ENCODE measurements at places on chromosomes 13 and 19.
A peak's percentile ranks its signal among the peaks of the same experiment; 100 is the strongest.

- DNase-seq = no peak
Observed at GRCh38 chr19:15631817-15632216, 8.9 kb upstream of the CYP4F3 start.

DNA sequence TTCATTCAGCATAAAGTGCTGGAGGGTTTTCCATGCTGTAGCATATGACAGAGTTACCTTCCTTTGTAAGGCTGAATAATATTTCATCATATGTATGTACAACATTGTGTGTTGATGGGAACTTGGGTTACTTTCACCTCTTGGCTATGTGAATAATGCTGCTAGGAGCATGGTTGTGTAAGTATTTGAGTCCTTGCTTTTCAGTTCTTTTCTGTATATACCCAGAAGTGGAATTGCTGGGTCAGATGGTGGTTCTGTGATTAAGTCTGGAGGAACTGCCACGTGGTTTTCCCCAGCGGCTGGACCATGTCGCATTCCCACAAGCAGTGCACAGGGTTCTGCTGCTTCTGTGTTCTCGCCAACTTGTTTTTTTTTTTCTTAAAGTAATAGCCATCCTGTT lies 101.2 kb upstream of the TEX29 start:
- peak; percentile 68 for DNase-seq

GRCh38 chr19:11223200-11223599 lies 16.2 kb upstream of the ANGPTL8 start:
- DNase-seq = no peak

DNA sequence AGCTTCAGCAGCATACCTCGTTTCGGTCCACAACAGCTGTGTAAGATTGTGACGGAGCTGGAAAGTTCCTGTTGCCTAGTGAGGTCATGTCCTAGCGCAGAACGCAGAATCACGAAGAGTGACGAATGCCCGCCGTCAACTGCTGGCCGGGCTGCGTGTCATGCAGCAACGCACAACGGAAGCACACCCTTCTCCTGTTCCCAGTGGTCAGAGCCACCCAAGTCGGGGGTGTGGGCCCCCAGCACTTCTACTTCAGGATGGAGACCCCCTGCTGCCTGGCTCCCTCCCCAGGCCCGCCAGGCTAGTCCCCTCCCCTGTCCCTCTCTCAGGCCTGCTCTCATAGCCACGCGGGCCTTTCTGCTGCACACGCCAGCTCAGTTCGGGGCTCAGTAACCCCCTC lies 25.9 kb downstream of the C2CD4C start:
- no peak for DNase-seq

All from non-pigmented ciliary epithelial cell (primary cell).